ENCODE measurements at places on chromosomes 16 and 17.

DNA sequence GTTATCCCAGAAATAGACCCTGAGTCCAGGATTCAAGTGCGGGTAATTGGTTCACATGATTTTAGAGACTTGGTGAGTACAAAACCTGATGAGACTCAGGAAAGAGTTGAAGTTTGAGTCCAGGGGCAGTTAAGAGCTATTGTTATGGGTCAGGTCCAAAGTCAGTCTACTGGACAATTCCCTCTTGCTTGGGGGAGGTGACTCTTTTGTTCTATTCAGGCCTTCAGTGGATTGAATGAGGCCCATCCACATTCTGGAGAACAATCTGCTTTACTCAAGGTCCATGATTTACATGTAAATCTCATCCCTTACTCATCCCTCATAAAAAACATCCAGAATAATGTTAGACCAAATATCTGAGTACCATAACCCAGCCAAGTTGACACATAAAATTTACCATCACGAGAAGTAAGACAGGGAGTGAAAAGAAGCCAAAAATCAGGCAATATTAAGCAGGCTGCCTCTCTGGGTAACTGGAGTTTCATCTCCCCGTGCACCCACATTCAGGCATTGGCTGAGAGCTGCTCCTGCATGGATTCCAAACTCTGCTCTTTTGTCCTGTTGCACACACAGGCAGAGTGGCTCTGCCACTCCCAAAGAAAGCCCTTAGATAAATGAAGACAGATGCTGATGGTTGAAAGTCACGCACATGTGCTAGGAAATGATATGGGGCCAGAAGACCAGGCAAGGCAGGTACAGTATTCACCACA lies 156.0 kb upstream of the SALL1 start:
- DNase-seq = no peak

DNA sequence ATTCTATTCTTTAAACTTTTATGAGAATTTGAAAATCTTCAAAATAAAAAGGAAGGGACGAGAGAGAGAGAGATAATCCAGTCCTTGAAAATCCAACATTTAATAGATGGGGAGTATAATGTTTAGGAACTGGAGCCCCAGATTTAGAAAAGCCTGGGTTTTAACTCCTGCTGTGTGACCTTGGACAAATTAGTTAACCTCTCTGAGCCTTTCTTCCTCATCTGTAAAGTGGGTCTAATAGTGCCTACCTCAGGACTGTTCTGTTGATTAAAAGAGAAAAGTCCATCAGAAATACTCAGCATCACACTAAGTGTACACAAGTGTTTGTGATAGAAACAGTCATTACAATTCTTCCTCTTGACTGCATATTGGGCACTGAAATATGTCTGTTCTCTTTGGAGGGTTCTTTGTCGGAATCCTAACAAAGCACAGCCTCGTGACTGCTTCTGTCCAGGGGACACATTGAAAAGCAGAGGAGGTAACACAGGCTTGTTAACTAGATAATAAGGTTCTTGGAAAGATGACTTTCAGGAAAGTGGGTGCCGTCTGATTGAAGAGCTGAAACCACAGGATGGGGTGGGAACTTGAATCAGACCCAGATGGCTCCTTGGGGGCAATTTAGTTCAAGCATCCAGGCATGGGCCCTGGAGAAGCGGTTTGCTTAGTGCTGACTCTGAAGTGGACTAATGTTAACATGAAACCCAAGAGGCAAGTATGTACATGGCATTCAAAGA lies 128.2 kb downstream of the CLEC16A start:
- no peak for DNase-seq

DNA sequence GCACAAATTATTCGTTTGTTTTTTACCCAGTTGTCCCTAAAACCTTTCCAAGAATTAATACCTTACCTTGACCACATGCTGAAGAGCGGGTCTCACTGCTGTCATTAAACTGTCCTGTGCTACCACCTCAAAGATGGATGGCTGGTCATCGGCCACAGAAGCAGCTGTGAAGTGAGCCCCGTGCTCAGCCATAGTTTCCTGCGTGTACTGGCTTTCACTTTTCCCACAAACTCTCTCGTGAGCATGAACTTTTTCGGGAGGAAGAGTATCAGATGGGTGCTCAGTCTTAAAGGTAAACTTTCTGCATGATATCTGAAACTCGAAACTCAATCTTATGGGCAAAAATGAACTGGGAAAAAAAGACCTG lies 558 bp downstream of the PEX12 start:
- no peak for DNase-seq

GRCh38 chr17:47843391-47843730 lies 2.3 kb upstream of the SCRN2 start:
- no peak for DNase-seq

GRCh38 chr16:53457670-53458069 lies 23.4 kb downstream of the RBL2 start:
- peak; percentile 61 for DNase-seq

GRCh38 chr17:83200751-83201150 lies 121.3 kb downstream of the METRNL start:
- DNase-seq = no peak

GRCh38 chr16:70495425-70496182 lies 27.8 kb downstream of the COG4 start:
- no peak for DNase-seq

DNA sequence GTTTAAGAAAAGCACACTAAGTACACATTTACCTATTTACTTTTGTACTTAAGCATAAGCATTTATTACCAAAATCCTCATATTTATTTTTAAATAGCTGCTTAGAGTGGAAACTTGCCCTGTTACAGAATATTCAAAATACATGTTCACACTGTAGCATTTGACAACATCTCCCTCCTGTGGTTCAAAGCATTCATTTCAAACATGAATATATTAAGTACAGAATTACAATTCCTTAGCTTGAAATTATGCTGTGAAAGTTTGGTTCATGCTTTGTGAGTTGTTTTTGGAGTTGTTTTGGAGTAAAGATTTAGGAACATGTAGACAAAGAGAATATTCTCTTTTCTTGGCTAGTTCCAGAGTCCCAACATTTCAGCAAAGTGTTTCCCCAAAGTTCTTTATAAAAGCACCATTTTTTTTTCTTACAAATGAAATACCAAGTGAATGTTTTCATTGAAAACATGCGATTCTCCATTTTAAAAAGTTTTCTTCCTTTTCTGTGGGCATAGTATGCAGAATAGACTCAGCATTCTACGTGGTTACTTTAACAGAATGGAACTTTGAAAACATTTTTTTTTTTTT lies 33.2 kb downstream of the TUBD1 start:
- no peak for DNase-seq

- peak; percentile 59 for DNase-seq
Observed at GRCh38 chr16:71426069-71426879, 15.6 kb downstream of the TLE7 start.

GRCh38 chr17:70034158-70034557 lies 40.9 kb upstream of the KCNJ16 start:
- DNase-seq = no peak

DNA sequence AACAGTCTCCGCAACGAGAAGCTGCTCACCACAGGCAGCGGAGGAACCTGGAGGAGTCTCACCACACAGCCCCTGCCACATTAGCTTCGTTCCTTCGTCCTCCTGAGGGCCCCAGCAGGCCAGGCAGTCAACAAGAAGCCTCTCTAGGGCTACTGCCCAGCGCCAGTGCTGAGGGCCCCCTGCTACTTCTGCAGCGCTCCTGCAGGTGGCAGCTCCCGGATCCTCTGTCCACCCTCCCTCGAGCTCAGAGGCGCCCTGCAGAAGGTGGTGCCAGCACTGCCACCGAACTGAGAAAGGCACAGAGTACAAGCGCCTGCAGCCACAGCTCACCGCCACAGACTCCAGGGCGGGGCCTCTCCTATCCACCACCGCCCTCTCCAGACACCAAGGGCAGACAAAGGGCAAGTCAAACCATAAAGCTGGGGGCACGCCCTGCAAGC lies 27.3 kb downstream of the KDM8 start:
- DNase-seq = no peak

GRCh38 chr16:84738255-84739038 lies 38.6 kb downstream of the USP10 start:
- DNase-seq = peak; percentile 78

- DNase-seq = no peak
Observed at GRCh38 chr17:64240741-64241347, 22.2 kb downstream of the TEX2 start.

DNA sequence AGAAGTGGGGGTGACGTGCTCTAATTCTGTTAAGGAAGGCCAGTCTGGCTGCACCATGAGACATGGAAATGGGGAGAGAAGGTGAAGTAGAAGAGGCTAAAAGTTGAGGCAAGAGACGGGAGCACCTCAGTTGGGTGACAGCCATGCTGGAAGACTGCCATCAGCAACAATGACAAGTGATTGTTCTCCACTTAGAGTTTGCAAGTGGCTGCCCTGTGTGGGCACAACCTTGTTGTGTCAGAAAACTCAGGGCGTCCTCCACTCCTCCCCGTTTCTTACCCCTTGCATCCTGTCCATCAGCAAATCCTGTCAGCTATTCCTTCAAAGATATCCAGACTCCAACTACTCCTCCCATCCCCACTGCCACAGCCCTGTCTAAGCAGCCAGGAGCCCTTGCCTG lies 17.6 kb downstream of the CES1 start:
- no peak for DNase-seq

- no peak for DNase-seq
Observed at GRCh38 chr17:231966-232807, 50.7 kb upstream of the DOC2B start.

DNA sequence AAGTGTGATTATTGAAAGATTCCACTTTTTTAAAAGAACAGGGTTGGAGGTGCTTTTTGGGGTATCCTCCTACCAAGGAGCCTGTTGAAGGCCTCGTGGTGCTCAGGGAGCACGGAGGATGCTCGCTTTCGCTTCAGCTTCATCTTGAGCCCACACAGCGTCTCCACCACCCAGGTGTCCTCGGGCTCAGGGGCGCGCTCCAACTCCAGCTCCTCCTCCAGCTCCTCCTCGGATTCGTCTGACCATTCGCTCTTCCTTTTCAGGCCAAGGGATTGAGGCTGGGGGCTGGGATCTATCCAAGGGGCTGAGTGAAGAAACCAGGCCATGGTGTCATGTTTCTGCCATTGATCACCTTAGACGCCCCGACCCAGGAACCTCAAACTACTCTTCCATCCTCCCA lies 1.2 kb downstream of the SPDYE4 start:
- no peak for DNase-seq

GRCh38 chr16:22355487-22355908 lies 18.9 kb downstream of the CDR2 start:
- no peak for DNase-seq

DNA sequence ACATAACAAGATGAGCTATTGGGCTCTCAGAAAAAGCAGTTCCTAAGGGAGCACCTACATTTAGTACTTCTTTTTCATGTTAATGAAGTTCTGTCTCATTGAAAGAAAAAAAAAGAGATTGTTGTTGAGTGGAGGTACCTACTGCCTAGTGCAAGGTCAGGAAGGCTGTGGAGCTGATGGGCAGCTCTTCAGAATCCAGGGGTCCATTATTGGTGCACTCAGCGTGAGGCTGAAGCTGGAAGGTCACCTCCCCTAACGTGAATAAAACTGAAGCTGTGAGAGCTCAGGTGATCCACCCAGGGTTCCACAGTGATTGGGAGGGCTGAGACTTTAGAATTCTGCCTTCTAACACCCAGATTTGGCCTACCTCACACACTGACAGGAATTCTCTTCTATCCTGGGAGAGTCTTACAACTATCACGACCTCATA lies 153.9 kb upstream of the TBX2 start:
- DNase-seq = no peak

Data from GM06990 (cell line).